Activated CD4-positive, alpha-beta memory T cell treated with anti-CD3 and anti-CD28 coated beads for 36 hours (primary cell): ENCODE measurements at places on chromosomes 11 and 22. TPM values are rescaled to one million over a fixed set of nuclear protein-coding genes. Genes with fewer than 3 reads are reported as not detected.

DNA sequence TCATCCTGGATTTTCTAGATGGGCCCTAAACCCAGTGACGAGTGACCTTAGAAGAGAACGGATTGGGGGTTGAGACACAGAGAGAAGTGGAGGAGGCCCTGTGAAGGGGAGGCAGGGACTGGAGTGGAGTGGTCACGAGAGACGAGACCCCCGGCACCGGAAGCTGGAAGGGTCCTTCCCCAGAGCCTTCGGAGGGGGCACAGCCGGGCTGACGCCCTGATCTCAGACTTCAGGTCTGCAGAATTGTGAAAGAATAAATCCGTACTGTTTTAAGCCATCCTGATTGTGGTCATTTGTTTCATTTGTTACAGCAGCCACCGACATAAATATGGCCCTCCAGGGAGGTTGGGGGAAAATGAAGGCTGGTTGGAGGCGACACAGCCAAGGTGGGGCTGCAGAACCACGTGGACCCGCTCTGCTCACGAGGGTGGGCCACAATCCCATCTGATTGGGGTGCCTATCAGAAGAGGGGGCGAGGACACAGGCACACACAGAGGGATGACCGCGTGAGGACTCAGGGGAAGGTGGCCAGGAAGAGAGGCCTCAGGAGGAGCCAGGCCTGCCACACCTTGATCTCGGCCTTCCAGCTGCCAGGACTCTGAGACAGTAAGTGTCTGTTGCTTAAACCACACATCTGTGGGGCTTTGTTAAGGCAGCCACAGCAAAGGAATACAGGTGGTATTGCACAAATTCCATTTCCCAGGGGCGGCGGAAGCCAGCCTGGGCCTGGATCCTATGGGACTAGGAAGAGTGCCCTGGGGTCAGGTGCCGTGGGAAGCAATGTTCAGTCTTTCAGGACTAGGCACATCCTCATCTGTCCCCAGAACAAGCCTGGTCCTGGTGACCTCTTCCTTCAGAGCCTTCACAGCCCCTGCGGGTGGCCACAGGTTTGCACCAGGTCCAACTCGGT lies 73.3 kb upstream of the SHANK2 start:
- no peak overlapping the region for H3K4me3 ChIP-seq
- peaks cover 10% of the 10 kb centered on the region for H3K27me3 ChIP-seq
- no peak overlapping the region for H3K27ac ChIP-seq
- H3K36me3 ChIP-seq, result no peaks in the 10 kb centered on the region
- no peak for DNase-seq

GRCh38 chr11:92246630-92247029 lies 22.0 kb downstream of the FAT3 start:
- no peak overlapping the region for H3K4me3 ChIP-seq
- no peak for DNase-seq
- H3K36me3 ChIP-seq, result no peaks in the 10 kb centered on the region
- no peaks in the 10 kb centered on the region for H3K4me1 ChIP-seq
- H3K27ac ChIP-seq, result no peak overlapping the region
- no peaks in the 10 kb centered on the region for H3K27me3 ChIP-seq

DNA sequence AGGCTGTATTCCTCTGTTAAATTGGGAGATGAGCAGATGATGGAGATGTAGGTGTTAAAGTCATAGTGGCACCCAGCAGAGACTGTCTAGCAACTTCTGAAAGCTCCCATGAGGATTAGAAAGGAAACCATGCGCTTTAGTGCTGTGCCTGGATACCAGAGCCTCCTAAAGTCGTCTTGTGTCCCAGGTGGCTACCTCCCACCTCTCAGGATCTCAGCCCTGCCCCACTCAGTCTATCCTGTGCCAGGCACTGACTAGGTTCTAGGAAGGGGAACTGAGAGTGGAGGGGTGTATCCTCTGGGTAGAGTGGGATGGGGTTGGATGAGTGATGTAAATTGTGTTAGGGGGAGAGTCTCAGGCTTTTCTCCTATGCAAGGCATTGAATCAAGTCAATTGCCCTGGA lies 60.2 kb downstream of the KIAA1671 start:
- H3K4me3 ChIP-seq, result no peak overlapping the region
- no peaks in the 10 kb centered on the region for H3K27me3 ChIP-seq
- H3K4me1 ChIP-seq, result no peaks in the 10 kb centered on the region

DNA sequence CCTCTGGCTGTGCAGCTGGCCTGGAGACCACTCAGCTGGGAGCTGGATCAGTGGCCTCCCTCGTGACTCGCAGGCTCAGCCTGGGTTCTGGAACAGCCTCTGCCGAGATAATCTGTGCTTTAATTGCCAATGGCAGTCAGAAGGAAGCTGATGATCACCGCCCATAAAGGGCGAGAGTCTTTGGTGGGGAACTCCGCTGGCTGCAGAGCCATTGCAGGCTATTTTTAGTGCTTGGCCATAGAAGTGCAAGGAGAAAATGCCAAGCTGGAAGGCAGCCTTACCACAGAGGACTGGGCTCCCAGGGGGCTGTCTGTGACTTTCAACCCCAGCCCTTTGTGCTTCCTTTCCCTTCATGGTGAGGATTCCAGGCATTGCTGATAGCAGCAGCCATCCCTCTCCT lies 62.2 kb upstream of the TENM4 start:
- peaks cover 3% of the 10 kb centered on the region for H3K27me3 ChIP-seq
- H3K27ac ChIP-seq, result no peak overlapping the region
- DNase-seq, result no peak
- no peak overlapping the region for H3K4me3 ChIP-seq
- no peaks in the 10 kb centered on the region for H3K36me3 ChIP-seq

GRCh38 chr11:43072096-43072495 lies 239.7 kb upstream of the API5 start:
- no peak overlapping the region for H3K27ac ChIP-seq
- no peak overlapping the region for H3K4me3 ChIP-seq
- H3K27me3 ChIP-seq, result peaks cover 3% of the 10 kb centered on the region
- H3K4me1 ChIP-seq, result no peaks in the 10 kb centered on the region

DNA sequence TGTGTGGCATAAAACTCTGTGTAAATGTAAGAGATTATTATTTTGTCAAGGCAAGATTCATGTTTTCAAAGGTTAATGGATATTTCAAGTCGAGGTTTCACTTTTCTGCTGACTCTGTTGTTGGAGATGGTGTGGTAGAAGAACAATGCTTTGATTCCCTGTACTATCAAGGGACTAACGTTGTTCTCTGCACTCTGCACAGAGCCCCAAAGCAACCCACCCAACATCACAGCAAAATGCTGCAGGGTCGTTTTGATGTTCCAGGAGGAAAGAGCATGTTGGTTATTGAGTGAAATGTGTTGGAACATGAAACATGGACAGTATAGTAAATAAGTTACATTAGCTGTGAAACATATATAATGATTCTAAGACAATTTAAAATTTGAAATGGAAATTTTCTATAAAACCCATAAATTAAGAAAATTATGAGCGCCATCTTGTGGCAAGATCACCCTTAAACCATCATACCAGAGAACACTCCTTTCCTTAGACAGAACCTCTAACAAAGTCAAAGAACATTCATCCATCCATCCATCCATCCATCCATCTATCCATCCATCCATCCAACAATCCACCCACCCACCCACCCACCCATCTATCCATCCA lies 164.4 kb upstream of the ZBED5 start:
- H3K27ac ChIP-seq, result no peak overlapping the region
- H3K27me3 ChIP-seq, result no peaks in the 10 kb centered on the region
- H3K4me1 ChIP-seq, result no peaks in the 10 kb centered on the region
- H3K36me3 ChIP-seq, result no peaks in the 10 kb centered on the region

- H3K27me3 ChIP-seq, result peaks cover 4% of the 10 kb centered on the region
- peaks cover 7% of the 10 kb centered on the region for H3K36me3 ChIP-seq
- H3K4me1 ChIP-seq, result no peaks in the 10 kb centered on the region
- no peak overlapping the region for H3K27ac ChIP-seq
These were observed 20.0 kb downstream of the THY1 start for GRCh38 chr11:119403021-119403420.

DNA sequence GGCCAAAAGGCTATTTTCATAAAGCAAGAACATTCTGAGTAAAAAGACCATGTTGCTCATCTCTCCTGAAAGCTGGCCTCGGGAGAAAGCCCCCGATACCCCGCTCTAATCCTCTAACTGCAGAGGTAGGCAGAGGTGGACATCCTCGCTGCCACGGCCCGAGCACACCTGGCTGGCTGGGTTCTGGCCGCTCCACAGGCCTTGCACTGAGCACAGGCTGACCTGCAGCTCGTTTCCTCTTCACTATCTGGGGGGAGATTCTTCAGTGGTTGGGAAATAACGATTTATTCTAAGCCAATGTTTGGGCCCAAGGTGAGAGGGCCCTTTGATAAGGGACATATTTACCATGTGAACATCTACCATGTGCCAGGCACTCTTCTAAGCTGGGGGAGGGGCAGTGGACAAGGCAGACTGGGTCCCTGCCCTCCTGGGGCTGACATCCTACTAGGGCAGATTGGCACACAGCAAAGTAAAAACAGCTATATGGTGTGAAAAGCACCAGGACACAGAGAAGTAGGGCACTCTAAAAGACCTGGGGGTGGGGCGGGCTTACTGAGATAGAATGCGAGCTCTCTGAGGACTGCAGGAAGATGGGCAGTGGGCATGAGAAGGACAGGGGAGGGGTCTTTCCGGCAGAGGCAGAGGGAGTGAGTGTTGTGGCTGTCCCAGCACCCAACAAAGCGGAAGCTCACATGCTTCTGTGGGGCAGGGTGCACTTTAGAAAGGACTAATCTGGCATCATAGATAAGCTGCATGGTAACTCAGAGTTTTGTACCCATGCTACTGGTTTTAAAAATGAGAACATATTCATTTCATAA lies 65.5 kb upstream of the ARFGAP3 start:
- H3K27ac ChIP-seq, result no peak overlapping the region
- peaks cover 33% of the 10 kb centered on the region for H3K4me1 ChIP-seq
- no peaks in the 10 kb centered on the region for H3K36me3 ChIP-seq
- no peaks in the 10 kb centered on the region for H3K27me3 ChIP-seq

DNA sequence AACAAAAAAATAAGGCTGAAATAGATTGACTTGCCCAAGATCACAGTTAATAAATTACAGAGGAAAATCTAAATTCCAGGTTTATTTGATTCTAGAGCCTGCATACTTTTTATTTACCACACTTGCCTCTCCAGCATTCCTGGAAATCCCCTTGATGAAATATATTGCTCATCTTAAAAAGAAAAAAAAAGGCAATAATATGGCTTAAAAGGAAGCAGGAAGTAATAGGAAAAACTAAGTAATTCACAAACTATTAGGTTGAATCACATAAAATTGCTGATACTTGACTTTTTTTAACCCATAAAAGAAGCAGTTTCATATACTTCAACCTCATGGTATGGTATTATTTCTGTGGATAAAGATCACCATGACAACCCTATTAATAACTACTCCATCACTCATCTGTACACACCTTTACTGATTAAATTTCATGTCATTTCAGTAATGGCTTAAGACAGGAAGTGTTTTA lies 52.9 kb downstream of the COPB1 start:
- DNase-seq, result no peak
- H3K4me1 ChIP-seq, result peaks cover 25% of the 10 kb centered on the region
- peaks cover 7% of the 10 kb centered on the region for H3K36me3 ChIP-seq
- no peak overlapping the region for H3K27ac ChIP-seq
- no peaks in the 10 kb centered on the region for H3K27me3 ChIP-seq

DNA sequence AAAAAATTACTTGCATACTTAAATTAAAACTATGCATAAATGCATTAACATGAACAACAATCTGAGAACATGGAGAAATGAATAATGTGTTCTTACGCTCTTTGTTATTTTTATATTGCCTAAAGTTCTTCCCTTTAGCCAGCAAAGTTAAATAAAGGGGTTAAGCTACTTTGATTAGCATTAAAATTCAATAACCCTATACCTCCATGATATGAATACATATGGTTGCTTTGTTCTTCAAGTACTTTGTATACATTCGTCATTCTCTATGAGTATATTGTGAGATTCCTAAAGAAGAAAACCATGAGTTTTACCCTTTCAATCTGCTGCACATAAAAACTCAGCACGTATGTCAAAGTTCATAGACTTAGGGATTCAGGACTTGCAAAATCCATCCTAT lies 578.3 kb downstream of the DLG2 start:
- H3K36me3 ChIP-seq, result no peaks in the 10 kb centered on the region
- H3K27ac ChIP-seq, result no peak overlapping the region
- no peaks in the 10 kb centered on the region for H3K27me3 ChIP-seq

DNA sequence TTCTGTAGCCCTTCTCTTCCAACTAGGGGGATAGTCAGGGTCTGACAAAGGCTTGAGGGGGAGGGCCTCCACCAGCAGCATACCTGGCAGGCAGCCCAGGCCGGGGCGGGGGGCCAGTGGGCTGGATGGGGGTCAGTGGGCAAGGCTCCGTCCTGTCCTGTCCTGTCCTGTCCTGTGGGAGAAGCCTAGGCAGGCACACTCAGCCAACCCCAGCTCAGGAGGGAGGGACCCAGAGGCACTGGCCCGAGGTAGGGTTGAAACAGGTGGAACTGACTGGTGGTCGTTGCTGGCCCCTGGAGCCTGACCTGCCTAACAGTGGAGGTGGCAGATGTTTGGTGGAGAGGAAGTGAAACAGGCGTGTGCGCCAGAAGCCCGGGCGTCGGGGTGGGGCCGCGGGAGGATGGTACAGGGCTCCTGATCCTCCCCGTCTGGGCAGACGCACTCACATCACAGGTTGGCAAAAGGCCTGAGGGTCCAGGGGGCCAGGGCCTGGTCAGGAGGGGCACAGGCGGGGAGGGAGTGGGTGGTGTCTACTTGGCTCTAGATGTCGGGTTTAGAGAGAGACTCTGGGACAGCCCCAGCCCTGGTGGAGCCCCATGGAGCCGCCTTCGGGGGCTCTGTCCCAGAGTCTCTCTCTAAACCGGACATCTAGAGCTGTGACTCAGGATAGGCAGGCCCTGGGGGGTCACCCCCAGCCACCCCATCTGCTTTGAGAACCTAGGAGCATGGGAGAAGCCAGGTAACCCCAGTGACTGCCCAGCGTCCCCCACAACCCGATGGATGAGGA lies 32.5 kb upstream of the GRAMD4 start:
- no peaks in the 10 kb centered on the region for H3K36me3 ChIP-seq
- H3K4me1 ChIP-seq, result peaks cover 25% of the 10 kb centered on the region

- DNase-seq, result no peak
- no peaks in the 10 kb centered on the region for H3K36me3 ChIP-seq
- peaks cover 30% of the 10 kb centered on the region for H3K4me1 ChIP-seq
- no peak overlapping the region for H3K4me3 ChIP-seq
- no peaks in the 10 kb centered on the region for H3K27me3 ChIP-seq
- no peak overlapping the region for H3K27ac ChIP-seq
These were observed 26.1 kb upstream of the CTSC start for GRCh38 chr11:88363648-88364065.

DNA sequence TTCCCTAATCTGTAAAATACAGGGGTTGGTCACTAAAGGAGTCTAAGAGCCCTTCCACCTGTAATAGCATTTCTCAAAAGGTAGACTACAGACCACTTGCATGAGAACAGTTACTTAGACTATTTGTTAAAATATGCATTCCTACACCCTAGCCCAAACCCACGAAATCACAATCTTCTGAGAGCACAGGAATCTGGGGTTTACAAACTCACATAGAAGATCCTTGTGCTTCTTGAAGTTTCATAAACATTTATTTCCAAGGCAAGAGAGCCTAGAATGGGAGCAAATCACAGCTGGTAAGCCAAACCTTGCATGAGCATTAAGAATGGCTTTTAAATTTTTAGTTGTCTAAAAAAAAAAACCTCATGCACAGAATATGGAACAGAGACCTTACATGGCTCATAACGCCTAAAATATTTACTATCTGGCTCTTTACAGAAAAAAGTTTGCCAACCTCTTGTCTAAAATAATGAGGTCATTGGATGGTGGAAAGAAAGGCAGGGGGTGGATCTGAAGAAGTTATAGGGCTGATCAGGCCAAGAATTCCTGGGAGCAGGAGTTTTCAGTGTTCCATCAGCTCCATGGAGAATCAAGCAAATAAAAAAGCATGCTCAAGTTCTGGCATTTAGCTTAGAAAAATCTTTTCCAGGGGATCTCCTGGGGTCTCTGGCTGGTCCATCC lies 133.4 kb downstream of the CCDC34 start:
- H3K27ac ChIP-seq, result no peak overlapping the region
- H3K4me3 ChIP-seq, result no peak overlapping the region
- DNase-seq, result no peak
- H3K4me1 ChIP-seq, result no peaks in the 10 kb centered on the region
- no peaks in the 10 kb centered on the region for H3K36me3 ChIP-seq

TRPM5 gene
- not detected for total RNA-seq
